Activated CD4-positive, alpha-beta T cell treated with anti-CD3 and anti-CD28 coated beads for 4 hours (primary cell): ENCODE measurements at places on chromosomes 1 and 21.

- no peak for DNase-seq
Measured at GRCh38 chr21:24938573-24938972, 668.7 kb downstream of the MRPL39 start.

DNA sequence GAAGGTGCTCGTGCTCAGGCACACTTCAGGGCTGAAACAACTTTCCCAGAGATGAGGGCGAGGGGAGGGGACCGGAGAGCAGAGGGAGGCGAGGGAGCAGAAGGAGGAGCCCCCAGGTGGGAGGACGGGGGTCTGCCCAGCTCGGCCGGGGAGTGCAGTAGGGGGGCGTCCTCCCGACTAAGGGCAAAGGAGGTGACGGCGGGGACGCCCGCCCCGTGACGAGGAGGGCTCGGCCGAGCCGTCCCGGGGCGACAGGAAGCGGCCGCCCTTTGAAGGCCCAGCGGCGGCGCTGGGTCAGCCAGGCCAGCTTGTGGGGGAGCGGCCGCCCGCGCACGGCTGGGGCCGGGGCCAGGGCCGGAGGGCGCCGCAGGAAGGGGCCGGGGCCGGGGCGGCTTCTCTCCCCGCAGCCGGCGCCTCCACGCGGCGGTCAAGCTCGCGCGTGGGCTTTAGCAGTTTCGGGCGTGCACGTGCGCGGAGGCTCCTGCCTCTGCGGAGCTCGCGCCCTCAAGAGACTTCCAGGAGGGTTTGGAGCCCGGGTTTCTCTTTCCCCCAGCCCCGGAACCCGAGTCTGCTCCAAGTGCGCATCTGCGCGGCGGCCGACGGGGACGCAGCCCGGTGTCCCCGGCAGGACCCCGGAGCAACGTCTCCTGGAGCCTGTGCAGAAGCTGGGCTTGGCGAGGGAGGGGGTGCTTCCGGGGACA, 100.8 kb upstream of the SLC45A1 start:
- peak; percentile 8 for DNase-seq

GRCh38 chr1:47207803-47208373, 18.1 kb upstream of the PDZK1IP1 start:
- DNase-seq: no peak

DNA sequence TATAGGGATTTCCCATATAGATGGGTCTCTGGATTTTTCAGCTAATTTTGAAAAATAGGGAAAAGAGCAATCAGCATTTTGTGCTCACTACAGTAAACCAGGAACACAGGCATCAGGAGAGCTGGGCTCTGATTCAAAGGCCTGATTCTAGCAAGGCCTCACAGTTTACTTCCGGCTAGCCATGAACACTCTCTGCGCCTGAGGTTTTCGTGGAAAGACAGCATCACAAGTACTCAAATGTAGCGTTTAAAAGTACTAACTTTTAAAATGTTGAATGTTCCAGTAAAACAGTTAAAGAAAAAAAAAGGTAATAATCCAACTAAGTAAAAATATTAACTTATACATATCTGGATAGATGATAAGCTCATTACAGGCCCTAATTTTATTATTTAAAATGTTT, 120.6 kb downstream of the SLC45A1 start:
- DNase-seq: no peak
